H1 (cell line): ENCODE measurements at places on chromosomes 3 and 15. TPM values are rescaled to one million over a fixed set of nuclear protein-coding genes. Genes with fewer than 3 reads are reported as not detected.

The TF gene
- 0.02 and 0.19 TPM in 2 replicates for polyA plus RNA-seq

The AAGAB gene
- 17.5 and 20.1 TPM in 2 replicates for polyA plus RNA-seq

- no peak for DNase-seq
- H3K4me1 ChIP-seq = no peaks in the 10 kb centered on the region
- no peaks in the 10 kb centered on the region for H3K27me3 ChIP-seq
- no peaks in the 10 kb centered on the region for H3K36me3 ChIP-seq
These were observed 55.2 kb upstream of the KLHL25 start for GRCh38 chr15:85849946-85850345.

DNA sequence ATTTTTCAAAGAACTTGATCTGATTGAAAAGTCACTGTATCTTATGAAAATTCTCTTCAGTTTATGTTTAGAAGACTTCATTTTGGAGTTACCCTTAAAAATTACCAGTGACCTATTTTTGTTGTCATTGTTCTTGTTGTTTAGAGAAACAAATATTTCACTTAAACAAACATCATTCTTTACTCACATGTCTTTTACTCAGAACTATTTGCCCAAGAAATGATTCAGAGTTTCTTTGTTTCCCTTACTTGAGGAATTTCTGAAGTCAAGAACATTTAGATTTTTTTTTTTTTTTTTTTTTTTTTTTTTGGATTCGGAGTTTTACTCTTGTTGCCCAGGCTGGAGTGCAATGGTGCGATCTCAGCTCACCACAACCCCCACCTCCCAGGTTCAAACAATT is 259.6 kb upstream of the UBE2E1 start:
- no peaks in the 10 kb centered on the region for H3K4me1 ChIP-seq
- H3K4me3 ChIP-seq = no peak overlapping the region
- no peaks in the 10 kb centered on the region for H3K36me3 ChIP-seq

DNA sequence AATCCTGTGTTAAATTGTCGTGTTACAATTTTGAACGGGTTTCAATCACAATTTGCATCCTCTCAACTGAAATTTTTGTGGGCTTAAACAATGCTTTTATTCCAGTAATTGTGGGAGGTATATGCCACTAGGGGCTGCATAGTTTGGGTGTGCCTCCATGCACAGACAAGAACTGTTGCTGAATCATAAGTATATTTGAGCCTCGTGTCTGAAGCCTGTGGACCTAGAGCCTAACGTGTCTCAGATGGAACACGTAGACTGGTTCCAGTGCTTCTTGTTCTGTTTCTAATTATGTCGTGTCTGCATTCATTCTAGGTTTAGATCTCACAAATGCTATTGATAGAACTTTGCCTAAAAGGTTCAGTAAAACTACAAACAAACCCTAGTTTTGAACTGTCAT is 363.4 kb downstream of the RBMS3 start:
- no peaks in the 10 kb centered on the region for H3K4me1 ChIP-seq
- H3K36me3 ChIP-seq = no peaks in the 10 kb centered on the region
- no peak for DNase-seq
- no peaks in the 10 kb centered on the region for H3K27me3 ChIP-seq
